Renal cortical epithelial cell (primary cell): ENCODE measurements at places on chromosomes 4 and X. TPM values are rescaled to one million over a fixed set of nuclear protein-coding genes. Genes with fewer than 3 reads are reported as not detected.

SMPX gene
- not detected in 2 replicates for total RNA-seq

LRAT gene
- total RNA-seq: 0.17 and 3.2 TPM in 2 replicates

KLF8 gene
- total RNA-seq: 2.1 and 9.5 TPM in 2 replicates

RHOH gene
- not detected in 2 replicates for total RNA-seq

PDE6B gene
- 11.2 and 21.7 TPM in 2 replicates for total RNA-seq

TRIM2 gene
- total RNA-seq: 110 and 181 TPM in 2 replicates

STARD8 gene
- total RNA-seq: 8.2 and 19.7 TPM in 2 replicates

MAOA gene
- 9.9 and 137 TPM in 2 replicates for total RNA-seq

PNMA6F gene
- total RNA-seq: not detected in 2 replicates

FAM241A gene
- total RNA-seq: 0.85 and 1.4 TPM in 2 replicates

HSFX4 gene
- not detected in 2 replicates for total RNA-seq

LAS1L gene
- total RNA-seq: 29.2 and 33.0 TPM in 2 replicates

EGF gene
- 0.65 and 1.7 TPM in 2 replicates for total RNA-seq

RASL11B gene
- 4.7 and 21.2 TPM in 2 replicates for total RNA-seq

MAGEC2 gene
- total RNA-seq: not detected in 2 replicates

NPY5R gene
- total RNA-seq: 0.17 and 3.8 TPM in 2 replicates

DCAF12L1 gene
- 9.6 and 13.7 TPM in 2 replicates for total RNA-seq

GC gene
- not detected in 2 replicates for total RNA-seq

SLC7A11 gene
- total RNA-seq: 2.9 and 11.1 TPM in 2 replicates

CAMK2D gene
- total RNA-seq: 43.6 and 50.1 TPM in 2 replicates
